NCI-H187 treated with DMSO at 0.1 percent for 48 hours (cell line): ENCODE measurements at places on chromosomes 1 and 21.

- DNase-seq = no peak
Measured at GRCh38 chr1:239233626-239234025, 152.7 kb upstream of the CHRM3 start.

- DNase-seq = no peak
Measured at GRCh38 chr1:41053316-41053715, 31.8 kb upstream of the SLFNL1 start.

- no peak for DNase-seq
Measured at GRCh38 chr1:36258960-36259344, 34.7 kb downstream of the THRAP3 start.

DNA sequence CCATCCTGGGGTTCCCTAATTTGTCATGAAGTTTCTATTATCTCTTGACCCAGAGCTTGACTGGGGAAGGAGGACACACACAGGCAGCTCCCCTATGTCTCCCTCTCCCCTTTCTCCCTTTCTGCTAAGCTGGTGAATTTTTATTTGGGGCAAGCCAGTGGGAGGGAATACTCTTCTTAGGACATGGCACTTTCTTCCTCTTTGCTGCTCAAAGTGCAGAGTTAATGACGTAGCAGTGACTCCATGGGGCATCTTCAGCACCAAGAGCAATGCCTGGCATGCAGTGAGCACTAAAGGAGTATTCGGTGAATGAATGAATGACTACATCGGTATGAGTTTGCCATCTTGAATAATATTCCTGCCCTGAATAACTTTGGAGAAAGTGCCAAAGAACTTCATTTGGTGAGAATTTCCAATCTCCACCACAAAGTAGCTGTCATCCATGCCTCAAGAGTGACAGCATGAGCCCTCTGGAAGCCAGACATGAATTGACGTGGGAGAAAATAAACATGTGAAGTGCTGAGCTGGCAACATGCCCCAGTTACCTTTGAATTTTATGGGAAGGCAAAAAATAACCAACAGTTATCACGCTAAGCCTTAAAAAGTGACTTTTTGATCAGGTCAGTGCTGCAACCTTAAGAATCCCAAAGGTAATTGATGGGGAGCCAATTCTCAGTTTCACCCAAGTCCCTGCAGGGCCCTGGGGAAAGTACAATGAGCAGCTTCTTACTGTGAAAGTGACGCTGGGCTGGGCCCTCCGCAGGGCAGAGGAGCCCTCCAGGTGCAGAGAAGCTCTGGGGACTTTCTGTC lies 22.1 kb upstream of the ATF3 start:
- no peak for DNase-seq

DNA sequence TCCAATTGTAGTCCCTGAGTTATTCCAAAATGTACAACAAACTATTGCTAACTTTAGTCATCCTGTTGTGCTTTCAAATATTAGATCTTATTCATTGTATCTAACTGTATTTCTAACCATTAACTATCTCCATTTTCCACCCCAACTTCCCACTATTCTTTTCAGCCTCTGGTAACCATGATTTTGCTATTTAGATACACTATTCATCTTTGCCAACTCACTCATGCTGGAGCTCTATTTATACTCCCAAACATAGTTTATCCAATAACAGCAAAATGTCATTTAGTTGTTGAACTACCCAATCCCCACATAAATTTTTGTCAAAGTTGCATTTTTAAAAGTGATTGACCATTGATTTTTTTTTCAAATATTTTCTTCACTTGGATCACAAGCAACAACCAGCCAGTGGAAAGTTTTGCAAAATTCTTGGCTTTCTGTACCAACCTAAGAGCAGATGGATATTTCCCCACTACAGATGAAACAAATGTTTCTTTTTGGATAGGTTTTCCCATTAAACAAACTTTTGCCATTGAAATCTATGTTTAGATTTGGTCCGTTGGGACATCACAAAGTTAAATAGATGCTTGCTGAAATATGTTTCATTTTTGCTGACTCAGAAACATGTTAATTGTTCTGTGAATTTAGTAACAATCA lies 866.0 kb downstream of the LTN1 start:
- no peak for DNase-seq

- DNase-seq = no peak
Measured at GRCh38 chr1:20119347-20119746, at the start of gene PLA2G2D. TSS of gene PLA2G2D (minus strand) at chr1:20119536. CDS start at chr1:20119498, 38 bp downstream.

GRCh38 chr1:109790735-109791494 lies 27.2 kb upstream of the EPS8L3 start:
- DNase-seq = no peak

- no peak for DNase-seq
Measured at GRCh38 chr1:15959424-15959823, 16.5 kb downstream of the ZBTB17 start.

- no peak for DNase-seq
Measured at GRCh38 chr1:227789084-227790033, 26.1 kb upstream of the PRSS38 start.

GRCh38 chr1:38089712-38090360 lies 43.2 kb upstream of the POU3F1 start:
- DNase-seq = no peak

GRCh38 chr1:68873144-68873543 lies 376.3 kb upstream of the DEPDC1 start:
- DNase-seq = no peak

DNA sequence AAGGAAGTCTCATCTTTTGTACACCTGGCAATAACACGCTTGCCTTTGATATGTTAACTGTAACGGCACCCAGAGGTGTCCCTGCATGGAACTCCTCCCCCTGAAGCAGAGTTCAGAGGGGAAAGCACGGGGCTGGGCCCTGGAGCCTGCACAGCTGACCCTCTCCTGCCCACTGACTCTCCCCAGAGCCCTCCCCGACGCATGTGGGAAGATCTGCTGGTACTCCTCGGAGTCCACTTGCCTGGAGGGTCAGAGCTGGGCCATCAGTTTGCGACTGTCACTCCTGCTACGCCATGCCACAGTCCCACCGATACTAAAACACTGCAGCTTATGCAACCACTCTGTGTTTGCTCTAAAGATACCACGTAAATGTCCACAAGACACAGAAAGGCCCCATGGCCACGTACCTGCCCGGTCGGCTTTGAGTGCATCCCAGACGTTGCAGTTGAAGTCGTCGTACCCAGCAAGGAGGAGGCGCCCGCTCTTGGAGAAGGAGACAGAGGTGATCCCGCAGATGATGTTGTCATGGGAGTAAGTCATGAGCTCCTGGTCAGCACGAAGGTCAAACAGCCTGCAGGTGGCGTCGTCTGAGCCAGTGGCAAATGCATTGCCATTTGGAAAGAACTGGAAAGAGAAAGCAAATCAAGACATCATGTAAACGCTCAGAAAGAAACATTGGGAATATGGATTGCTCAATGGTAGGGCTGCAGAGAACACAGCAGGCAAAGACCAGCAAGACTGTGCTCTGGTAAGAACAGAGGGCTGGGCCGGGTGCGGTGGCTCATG lies 10.6 kb upstream of the NADK start:
- DNase-seq = no peak

DNA sequence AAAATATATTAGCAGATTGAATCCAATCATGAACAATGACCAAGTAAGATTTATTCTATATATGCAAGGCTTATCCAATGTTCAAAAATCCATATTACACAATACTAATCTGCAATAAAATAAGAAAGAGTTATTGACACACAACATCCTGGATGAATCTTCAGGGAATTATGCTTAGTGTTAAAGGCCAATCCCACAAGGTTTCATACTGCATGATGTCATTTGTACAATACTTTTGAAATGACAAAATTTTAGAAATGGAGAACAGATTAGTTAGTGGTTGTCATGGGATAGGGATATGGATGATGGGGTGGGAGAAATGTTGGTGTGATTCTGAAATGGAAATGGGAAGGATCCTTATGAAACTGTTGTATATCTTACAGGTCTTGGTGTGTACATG lies 425.7 kb downstream of the SIPA1L2 start:
- DNase-seq = no peak

- DNase-seq = no peak
Measured at GRCh38 chr1:238649200-238649599, 737.2 kb upstream of the CHRM3 start.

DNA sequence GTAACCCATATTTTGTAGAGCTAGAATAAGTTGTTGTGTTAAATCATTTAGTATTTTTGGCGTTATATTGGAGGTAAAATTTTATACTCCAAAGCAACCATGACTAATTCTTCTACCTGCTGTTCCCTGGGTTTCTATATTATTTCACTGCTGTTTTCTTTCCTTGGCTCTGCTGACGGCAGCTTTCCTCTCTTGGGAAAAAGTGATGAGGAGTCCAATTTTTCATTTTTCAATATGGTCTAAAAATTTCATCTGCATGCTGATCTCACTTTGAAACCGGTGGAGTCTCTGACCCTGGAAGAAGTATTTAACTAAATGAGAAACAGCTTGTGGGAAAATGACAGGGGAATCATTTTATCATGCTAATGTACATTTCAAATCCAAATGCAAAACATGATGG lies 110.2 kb downstream of the IFI44 start:
- no peak for DNase-seq

GRCh38 chr1:89129911-89130310 lies 4.0 kb upstream of the GBP2 start:
- DNase-seq = no peak

GRCh38 chr1:170770254-170770653 lies 106.3 kb downstream of the PRRX1 start:
- DNase-seq = no peak

DNA sequence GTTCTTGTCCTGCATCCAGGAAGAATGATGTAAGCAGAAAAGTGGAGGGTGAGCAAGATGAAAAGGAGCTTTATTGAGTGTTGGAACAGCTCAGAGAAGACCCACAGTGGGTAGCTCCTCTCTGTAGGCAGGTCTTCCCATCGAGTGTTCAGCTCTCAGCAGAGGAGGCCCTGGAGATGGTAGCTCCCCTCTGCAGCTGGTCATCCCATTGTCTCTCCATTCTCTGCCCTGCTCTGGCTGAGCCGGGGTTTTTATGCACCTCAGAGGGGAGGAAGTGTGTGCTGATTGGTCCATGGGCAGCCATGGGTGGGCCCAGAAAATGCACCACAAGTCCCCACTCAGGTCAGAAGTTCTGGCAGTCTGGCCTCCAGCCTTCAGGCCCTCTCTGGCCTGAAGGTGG lies 713.7 kb downstream of the MATN1 start:
- DNase-seq = no peak

DNA sequence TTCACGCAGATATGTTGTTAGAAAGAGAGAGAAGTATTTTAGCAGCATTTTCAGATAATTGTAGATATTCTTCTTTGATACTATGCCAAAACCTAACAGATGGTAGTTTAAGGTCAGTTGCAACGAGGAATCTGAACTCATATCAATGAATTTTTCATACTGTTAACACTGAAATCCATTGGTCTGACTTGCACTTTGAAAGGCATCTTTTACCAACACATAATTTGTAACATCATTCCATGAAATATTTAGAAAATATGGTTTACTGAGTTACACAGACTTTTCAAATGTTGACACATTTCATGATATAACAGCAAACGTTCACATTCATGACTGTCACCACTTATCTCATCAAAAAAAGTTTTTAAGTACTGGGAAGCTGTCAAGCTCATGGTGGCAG lies 4.6 kb downstream of the ACBD6 start:
- DNase-seq = no peak

DNA sequence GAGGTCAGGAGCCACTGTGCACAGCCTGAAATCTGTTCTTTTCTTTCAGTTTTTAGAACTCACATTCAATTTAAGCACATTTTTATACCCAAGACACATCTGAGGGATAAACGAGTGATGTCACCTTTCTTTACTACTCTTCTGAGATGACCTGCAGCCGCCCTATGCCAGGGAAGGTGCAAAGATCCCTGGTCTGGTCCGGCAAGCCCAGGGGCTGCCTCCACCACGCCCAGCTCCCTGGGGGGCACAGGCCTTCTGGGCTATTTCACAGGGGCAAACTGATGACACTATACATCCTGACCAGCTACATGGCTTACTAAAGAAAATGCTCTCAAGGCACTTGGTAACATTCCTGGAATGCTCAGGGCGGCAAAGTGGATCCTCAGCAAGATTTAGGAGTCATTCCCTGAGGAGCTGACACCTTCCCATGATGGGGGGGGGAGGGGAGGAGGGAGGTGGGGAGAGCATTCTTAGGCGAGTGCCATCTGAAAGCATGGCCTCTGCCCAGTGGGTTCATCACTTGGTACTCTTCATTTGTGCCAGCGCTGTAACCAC lies 11.3 kb downstream of the MRAP start:
- DNase-seq = no peak

GRCh38 chr1:86151427-86151826 lies 5.1 kb downstream of the COL24A1 start:
- DNase-seq = no peak

DNA sequence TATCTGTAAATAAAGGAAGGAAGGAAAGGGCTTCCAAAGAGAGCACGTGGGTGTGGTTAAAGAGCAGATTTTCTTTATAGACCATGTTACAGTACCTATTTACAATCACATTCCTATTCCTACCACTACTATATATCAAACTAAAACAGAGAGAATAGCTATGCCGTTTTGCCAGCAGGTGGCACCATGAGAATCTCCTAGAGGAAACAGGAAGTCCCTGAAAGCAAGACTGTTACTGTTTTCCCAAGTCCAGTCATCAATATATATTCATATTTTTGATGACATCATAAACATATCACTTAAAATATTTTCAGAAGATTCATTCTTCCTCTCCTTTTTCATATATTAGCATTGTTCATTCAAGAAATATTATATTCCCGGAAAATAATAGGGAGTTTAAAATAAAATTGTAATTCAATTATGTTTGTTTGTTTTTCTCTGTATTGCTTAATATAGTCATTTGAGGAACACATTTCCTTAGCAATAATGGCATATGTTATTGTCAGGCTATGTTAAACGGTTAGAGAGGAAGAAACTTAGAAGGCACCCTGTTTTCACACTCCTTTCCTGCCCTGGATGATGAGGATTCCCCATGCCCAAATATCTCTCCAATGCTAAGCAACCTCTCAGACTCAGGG lies 6.6 kb downstream of the CCDC190 start:
- DNase-seq = peak; percentile 48

GRCh38 chr1:167432780-167433179 lies 85.5 kb downstream of the CD247 start:
- DNase-seq = no peak

- DNase-seq = no peak
Measured at GRCh38 chr1:198155253-198155652, 1.5 kb upstream of the NEK7 start.

GRCh38 chr1:53067886-53068285 lies 5.9 kb downstream of the PODN start:
- DNase-seq = no peak

DNA sequence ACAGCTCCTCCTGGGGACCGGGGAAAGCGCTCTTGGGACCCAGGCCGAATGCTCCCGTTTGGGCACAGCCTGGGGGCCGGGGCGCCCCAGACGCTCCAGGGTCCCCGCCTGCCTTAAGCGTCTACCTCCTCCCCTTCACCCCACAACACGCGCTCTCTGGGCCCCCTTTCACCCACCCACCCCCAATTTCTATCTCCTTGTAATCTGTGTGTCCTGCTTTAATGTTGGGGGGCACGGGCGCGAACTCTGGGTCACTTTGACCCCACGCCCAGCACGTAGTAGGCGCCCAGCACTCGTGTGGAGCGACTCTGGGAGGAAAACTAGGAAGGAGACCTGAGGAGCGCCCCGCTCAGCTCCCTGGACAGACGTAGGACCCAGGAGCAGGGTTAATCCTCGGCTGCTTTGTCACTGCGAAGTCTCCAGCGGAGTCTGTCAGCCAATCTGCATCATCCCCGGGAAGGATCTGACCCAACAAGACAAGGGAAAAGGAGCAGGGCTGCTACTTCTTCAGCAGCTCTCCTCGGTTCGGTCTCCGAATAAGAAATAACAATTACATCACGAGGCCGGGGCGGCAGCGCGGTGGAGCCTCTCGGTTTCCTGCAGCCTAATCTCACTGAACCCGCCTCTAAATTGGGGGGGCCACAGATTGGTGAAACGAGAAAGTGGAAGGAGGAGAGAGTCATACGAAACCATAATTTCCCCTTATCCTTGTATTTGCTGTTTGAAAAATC lies 757 bp upstream of the NRIP1 start:
- no peak for DNase-seq
